ENCODE measurements at places on chromosomes 2 and 18.

DNA sequence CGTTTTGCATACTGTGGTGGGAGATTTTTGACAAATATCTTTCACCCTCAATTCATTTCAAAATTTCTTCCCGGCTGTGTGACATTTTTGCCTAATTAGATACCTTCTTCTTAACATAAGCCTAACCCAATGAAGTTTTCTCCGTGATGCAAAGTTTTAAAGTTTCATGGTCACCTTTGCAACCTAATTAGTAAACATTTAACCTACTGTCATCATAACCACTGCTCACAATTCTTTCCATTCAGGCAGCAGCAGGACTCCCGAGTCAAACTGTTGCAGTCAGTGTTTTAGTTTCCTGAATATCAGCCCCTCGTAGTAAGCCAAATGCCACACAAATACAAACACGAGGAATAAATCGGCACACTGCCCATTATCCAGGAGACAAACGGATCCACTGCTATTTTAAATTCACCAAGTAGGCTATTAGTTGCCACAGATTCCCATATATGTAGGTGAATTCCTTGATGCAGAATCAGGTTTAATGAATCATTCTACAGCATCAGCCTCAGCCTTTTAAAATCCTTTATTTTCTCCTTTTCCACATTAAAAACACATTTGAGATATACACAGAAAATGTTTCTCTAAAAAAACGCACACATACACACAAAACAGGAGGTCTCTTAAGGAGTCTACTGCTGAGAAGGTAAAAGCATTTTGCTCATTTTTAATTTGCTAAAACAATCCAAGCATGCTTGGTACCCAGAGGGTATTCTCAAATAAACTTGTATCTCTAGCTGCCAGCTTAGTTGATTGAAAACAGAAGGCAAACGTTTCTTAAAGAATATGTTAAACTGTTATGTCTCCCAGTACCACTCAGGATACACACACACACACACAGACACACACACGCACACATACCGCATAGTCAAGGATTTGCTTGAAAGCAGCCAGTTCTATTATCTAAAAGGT is 106.5 kb upstream of the KCTD1 start:
- no peak for DNase-seq

GRCh38 chr2:34388446-34388845 is 789.3 kb upstream of the FAM98A start:
- no peak for DNase-seq

- no peak for DNase-seq
Measured at GRCh38 chr2:33777786-33778185, 178.7 kb upstream of the FAM98A start.

GRCh38 chr2:233470839-233471238 is 95.7 kb downstream of the USP40 start:
- DNase-seq = no peak

- DNase-seq = no peak
Measured at GRCh38 chr2:26011990-26012856, 21.7 kb upstream of the RAB10 start.

DNA sequence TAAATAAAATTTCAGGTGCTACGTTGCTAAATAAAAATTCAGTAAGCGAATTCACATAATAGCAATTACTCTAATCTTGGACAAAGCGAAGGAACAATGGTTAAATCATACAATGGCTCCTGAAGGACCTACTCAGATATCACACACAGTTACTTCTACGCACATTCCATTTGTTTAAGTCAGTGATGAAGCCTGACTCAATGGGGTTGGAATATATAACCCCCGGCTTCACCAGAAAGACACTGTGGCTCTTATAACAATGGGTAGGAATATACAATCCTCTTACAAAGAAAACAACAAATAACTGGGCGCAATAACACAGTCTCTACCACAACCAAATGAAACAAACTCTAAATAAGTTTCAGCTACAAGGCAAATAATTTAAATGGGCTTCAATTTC is 349.5 kb downstream of the IRS1 start:
- no peak for DNase-seq

DNA sequence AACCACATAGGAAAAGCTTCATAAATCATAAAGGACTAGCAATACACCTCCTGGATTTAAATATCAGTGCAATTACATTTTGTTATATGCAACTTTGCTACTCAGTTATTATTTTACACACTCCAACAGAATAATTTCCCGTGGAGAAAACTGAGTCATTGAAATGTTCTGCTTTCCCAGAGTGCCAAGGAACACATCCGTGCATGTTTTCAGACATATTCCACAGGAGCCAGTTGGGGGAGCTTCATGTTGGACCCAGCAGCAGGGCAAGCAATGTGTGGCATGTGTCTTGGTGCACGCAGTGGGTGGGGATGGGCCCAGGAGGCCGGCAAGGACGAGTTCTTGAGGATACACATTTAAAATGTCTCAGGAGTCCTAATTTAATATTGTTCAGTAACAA is 14.4 kb upstream of the SMIM21 start:
- no peak for DNase-seq

DNA sequence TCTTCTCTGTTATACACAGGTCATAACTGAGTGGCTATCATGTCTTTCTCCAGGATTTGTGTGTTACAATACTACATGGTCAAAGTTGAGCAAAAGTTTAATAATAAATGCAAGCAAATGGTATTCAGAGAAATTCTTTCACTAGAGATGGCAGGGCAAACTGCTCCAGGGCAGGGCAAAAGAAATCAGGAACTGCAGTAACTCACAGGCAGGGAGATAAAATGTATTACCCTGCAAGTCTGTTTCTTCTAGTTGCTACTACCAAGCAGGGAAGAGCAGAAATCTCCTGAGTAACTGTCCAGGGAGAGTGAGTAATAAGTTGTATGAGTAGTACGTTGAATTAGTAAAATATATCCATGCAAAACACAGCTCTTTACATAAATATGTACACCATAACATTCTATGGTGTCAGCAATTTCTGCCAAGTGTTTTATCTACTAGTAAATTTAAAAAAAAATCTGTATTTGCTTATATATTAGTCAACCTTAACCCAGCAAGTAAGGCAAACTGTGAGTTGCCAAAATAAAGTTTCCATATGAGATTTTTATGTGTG is 404.1 kb downstream of the ZEB2 start:
- no peak for DNase-seq

DNA sequence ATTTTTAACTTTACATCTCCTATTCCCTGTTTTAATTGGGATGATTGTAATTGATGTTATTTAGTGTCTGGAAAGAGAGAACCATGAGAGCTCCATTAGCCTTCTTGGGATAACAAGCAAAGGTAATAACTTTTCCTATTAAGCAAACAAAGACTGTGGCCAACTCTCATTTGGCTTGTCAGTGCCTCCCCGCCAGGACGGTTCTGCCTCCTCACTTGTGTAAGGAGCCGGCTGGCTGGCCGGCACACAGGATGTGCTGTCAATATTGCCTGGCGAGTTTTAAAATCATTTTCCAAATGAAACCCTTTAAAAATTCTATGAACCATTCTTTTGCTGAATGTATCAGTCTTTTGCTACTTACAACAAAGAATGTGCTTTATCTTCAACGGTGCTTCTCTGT is 898.3 kb downstream of the CPS1 start:
- no peak for DNase-seq

DNA sequence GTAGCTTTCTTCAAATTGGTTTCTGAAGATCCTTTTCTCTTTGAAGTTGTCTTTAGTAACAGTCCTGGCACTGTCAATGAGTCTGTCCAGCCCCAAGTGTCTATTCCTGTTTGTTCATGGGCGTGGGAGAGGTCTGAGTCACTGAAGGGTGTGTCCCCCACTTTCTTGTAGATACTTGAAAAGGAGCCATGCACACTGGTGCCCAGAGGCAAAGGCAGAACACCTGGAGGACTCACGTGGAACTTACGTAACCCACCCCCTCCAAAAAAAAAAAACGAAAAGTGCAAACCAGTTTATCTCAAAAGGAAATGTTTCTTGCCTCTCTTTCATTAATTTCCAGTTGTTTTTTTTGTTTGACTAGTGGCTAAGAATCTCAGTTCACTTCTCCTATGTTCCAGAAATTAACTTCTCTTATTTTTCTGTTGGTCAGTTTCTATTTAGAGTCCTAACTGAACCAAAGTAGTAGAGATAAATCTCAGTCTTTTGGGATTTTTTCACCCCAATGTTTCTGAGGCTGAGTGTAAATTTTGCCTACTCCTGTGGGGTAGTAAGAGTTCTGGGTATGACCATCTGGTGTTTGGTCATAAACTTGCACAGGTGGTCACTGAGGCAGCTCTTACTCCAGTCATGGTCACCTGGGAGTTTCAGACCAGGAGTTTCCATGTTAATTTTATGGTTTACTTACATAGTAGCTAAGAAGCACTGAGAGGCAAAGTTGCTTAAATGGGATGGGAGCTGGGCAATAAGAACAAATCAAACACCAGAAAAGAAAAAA is 54.9 kb downstream of the DSC3 start:
- no peak for DNase-seq

- no peak for DNase-seq
Measured at GRCh38 chr2:113088213-113088992, 20.6 kb downstream of the IL1F10 start.

GRCh38 chr2:108701208-108701607 is 18.1 kb upstream of the RANBP2 start:
- no peak for DNase-seq

GRCh38 chr18:49399003-49399402 is 61.4 kb downstream of the DYM start:
- no peak for DNase-seq

- DNase-seq = no peak
Measured at GRCh38 chr2:241619597-241620418, 17.1 kb downstream of the THAP4 start.

GRCh38 chr2:206968134-206969086 is 29.1 kb downstream of the CPO start:
- DNase-seq = no peak

- DNase-seq = no peak
Measured at GRCh38 chr2:189338115-189338514, 103.2 kb upstream of the WDR75 start.

GRCh38 chr18:57709335-57709734 is 87.7 kb upstream of the NARS1 start:
- DNase-seq = no peak

DNA sequence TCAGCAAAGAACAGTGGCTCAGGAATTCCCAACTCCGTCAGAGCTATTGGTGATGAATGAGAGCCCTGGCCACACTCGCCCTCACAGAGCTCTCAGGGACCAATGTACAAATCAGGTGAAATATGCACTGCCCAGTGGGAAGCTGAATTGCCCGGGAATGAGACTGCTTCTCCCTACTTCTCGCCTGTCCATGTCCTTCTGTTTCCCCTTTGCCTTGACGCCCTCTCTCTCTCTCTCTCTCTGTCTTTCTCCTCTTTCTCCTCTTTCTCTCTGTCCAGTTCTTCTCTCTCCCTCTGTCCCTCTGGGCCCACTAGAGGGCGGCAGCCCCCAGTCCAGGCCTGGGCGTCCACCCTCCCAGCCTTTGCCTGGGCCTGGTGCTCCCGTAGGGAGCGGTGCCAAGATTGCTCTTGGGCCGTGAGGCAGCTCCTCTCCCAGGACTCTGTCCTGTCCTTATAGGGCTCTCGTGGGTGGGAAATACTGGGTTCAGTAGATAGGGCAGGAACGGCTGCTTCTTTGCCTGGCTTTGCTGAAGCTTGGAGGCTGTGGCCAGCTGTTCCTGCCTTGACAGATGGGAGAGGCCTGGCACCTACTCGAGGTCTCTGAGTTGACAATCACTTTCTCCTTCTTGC is 28.4 kb upstream of the PUM2 start:
- peak; percentile 70 for DNase-seq
